Activated T-cell treated with anti-CD3 and anti-CD28 coated beads, Interleukin-2, amount 50 U/mL, for 72 hours (primary cell): ENCODE measurements at places on chromosomes 1 and 21.

DNA sequence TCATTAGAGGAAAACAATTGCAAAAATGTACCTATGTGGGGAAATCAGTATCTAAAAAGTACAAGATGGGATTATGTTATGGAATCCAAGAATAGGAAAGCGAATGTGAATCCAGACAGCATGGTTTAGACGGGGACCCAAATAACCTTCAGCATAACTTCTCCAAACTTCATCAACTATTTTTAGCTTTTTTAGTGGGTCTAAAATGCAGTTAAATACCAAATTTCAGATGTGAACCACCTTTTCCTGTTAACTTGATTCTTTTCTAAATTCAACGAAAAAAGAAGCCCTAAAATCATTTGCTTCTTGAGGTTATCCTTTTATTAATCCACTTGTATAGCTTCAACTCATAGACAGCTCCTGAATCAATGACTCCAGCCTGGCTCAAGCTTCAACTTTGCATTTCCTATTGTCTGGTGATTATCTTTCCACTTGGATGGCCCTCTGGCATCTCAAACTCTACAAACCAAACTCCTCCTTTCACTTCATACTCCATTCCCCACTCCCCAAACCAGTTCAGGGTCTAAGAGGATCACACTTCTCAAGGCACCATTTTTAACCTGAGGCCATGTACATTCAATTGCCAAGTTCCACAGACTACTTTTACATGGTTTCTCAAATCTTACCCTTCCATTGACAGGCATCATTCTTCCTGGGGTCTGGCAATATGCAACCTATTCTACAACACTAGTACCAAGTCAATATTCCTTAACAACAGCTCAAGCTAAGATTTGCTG is 7.4 kb downstream of the ERRFI1 start:
- DNase-seq = no peak

GRCh38 chr1:221437926-221438325 is 304.0 kb downstream of the DUSP10 start:
- no peak for DNase-seq

- no peak for DNase-seq
Measured at GRCh38 chr1:76640092-76640491, 227.2 kb upstream of the ST6GALNAC5 start.

GRCh38 chr1:230744382-230744781 is 2.8 kb upstream of the CAPN9 start:
- DNase-seq = no peak

GRCh38 chr1:247430434-247430833 is 14.5 kb downstream of the NLRP3 start:
- no peak for DNase-seq

DNA sequence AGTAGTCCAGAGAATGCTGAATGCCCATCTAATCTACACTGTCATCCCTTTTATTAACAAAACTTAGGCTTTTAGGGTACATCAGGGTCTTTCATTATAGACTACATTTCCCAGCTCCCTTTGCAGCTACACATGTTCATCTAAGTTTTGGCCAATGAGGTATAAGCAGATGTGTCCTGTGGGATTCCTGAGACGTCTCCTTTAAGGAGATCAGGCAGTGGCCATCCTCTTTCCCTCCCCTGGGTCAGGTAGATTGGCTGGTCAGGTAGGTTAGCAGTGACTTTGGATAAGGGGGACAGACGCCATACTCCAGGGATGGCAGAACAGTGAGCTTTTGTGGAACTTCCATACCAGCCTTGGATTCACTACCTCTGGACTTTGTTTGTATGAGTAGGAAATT is 188.3 kb downstream of the FGGY start:
- DNase-seq = no peak

GRCh38 chr21:25361097-25361496 is 246.2 kb downstream of the MRPL39 start:
- no peak for DNase-seq

GRCh38 chr1:8816831-8817411 is 519 bp downstream of the RERE start:
- peak; percentile 17 for DNase-seq

DNA sequence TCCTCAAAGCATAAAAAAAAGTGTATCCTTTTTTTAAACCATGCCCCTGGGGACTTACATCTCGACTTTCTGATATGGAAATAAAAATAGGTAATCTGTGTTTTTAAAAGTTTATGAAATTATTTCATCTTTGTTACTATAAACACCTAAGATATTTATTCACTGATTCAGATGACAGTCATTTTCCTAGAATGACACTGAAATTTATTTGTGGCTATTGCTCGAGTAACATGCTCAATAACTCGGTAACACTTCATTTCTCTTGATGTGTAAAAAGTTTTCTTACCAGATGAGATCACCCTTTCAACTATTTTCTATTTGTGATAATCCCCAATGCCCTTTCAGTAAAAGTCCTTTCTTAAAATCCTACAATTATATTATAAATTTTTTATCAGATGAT is 495.8 kb downstream of the TTLL7 start:
- no peak for DNase-seq

DNA sequence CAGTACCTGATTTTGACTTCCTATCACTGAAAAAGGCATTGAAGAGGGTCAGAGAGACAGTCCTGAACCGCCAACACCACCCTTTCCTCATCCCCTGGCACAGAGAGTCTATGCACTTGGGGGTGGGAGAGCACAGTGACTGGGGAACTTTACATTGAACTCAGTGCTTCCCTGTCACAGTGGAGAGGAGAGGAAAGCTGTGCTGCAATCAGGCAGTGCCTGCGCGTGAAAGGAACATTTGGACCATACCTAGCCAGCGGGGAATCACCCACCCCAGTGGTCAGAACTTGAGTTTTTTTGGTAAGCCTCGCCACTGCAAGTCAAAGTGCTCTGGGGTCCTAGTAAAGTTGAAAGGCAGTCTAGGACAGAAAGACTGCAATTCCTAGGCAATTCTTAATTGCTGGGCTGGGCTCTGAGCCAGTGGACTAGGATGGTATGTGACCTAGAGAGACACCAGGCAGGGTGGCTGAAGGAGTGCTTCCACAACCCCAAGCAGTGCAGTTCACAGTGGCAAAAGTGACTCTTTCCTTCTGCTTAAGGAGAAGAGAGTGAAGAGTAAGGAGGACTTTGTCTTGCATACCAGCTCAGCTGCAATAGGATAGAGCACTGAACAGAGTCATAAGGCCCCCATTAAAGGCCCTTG is 9.4 kb upstream of the HENMT1 start:
- DNase-seq = no peak

GRCh38 chr21:16342932-16343331 is 613.1 kb downstream of the USP25 start:
- DNase-seq = no peak

DNA sequence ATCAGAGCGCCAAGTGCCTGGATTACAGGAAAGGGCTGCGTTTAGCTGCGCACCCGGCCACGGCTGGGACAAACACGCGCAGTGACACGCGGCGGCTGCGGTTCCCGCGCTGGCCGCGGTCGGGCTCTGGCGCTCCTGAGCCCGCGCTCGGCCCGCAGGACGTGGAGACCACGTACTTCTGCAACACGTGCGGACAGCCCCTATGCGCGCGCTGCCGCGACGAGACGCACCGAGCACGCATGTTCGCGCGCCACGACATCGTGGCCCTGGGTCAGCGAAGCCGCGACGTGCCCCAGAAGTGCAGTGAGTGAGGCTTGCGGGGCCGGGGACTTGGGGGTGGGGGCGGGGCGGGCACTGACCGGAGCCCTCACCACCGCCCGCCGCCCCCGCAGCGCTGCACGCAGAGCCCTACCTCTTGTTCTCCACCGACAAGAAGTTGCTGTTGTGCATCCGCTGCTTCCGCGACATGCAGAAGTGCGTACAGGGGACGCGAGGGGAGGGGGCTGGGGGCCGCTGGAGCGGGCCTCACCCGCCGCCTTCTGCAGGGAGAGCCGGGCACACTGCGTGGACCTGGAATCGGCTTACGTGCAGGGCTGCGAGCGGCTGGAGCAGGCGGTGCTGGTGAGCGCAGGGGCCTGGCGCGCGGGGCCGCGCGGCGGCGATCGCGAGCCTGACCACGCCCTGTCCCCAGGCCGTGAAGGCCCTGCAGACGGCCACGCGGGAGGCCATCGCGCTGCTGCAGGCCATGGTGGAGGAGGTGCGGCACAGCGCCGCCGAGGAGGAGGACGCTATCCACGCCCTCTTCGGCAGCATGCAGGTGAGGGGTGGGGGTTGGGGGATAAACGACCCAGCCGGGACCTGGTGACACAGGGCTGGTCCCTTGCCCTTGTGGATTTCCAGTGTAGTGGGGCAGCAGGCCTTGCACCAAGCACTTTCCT is 3.1 kb downstream of the RNF207 start:
- peak; percentile 39 for DNase-seq

GRCh38 chr1:154414606-154415005 is 9.5 kb downstream of the IL6R start:
- DNase-seq = no peak

GRCh38 chr1:27689423-27690173 is 17.6 kb upstream of the IFI6 start:
- no peak for DNase-seq

- no peak for DNase-seq
Measured at GRCh38 chr21:33135925-33136324, 66.0 kb downstream of the OLIG1 start.

- DNase-seq = no peak
Measured at GRCh38 chr21:25688275-25689155, 46.2 kb downstream of the ATP5PF start.

- no peak for DNase-seq
Measured at GRCh38 chr21:42396799-42397745, 1.2 kb upstream of the TMPRSS3 start.

DNA sequence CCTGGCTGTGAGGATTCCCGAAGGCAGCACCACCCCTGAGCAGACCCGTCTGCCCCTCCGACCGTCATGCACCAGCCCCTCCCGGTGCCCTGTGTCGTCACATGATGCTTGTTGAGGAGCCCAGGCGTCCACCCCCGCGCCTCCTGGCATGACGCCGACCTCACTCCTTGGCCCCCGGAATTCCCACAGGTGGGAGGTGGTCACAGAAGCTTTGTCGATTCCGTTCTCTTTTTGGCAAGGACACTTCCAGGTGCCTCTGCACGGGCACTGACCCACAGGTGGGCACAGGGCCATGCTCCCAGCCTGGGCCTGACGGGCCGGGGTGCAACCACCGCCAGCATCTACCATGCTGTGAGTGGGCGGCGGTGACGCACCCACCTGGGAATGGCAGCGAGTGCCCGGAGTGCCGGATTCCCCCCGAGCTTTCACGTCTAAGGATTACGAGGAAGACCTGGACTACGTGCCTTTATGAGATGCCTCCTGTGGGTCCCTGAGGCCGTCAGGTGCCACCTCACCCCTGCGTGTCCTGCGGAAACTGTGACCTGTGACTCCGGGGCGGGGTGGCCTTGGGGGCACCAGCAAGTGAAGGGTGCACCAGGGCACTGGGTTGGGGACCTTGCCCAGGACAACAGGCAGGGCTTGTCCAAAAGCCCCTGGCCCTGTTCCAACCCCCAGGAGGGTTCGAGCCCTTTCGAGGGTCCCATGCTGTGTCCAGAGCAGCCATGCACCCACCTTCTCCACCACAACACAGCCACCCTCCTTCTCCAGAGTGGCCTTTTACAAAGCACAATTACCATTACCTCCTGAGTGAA is 31.4 kb upstream of the COL6A1 start:
- no peak for DNase-seq

DNA sequence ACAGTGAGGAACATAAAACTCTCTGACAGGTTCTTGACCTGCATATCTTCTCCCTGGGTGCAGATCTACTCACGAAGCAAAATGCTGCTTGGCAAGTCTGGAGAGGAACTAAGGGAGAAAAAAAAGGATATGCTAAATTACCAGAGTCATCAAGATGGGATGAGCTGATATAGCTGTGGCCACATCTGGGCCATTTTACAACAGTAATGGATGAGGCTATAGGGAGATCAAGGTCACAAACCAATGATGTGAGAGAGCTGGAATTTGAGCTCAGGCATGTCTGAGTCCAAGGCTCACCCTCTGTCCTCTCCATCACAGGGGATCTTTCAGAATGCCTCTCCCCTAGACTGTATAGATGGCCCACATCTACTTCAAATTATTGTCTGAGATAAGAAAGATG is 26.2 kb downstream of the ZMYND12 start:
- DNase-seq = no peak

- DNase-seq = peak; percentile 95
Measured at GRCh38 chr1:210446479-210446878, 117.8 kb downstream of the HHAT start.

DNA sequence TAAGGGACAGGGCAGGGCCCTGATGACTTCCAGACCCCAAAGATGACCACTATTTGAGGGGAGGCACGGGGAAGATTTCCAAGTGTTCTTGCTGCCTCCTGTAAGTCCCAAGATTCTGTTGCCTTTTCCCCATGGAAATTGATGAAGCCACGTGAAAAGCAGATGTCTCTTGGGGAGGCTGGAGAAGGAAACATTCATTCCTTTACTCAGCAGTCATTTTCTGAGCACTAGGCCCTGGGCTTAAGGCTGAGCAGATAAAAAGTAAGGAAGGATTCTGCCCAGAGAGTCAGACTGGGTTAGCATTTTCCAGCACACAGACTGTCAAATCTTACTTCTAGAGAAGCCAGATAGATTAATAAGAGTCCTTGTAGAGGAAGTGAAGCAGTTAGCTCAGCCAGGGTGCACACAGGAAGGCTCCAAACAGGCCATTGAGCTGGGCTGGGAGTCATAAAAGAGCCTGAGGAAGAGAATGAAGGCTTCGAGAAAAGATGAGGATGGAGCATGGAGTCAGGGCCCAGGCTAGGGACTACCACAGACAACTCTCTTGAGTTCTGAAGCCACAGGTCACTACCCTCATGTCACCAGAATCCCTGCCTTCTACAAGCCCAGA is 10.1 kb downstream of the EXTL1 start:
- no peak for DNase-seq

DNA sequence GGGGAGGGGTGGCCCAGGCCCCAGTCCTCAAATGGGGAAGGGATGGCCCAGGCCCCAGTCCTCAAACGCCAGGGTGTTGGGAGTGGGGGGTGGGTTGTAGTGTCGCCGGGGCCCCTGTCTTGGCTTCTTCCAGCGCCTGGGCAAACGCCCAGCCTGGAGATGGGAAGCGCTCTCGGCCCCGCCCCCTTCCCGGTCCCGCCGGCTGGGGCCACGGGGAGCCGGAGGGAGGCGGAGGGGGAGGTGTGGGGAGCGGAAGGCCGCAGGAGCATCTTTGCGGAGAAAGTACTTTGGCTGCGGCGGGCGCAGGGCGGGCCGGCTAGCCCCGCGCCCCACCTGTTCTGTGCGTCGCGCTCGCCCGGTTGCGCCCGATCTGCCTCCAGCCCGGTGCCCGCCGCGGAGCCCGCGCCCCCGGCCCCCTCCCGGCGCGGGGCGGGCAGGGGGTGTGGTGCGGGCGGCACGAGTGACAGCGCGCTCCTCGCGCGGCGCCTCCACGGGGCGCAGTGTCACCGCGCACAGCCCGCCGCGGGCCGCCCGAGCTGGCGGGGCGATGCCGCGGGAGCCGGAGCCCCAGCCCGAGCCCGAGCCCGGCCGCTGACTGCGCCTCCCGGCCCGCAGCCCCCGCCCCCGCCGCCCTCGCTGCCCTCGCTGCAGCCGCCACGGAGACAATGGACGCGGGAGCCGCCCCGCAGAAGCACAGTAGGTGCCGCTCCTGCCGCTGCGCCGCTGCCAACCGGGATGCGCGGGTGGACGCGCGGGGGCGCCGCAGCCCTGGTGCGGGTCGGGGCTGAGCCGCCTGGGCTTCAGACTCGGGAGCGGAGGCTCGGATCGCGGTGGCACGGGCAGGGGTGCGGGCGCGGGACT is 31.1 kb upstream of the PEX10 start:
- DNase-seq = peak; percentile 48
